ENCODE measurements at places on chromosomes 1 and 21.

- H3K4me1 ChIP-seq, result no peaks in the 10 kb centered on the region
- H3K36me3 ChIP-seq, result no peaks in the 10 kb centered on the region
- no peak for DNase-seq
These were observed 92.0 kb downstream of the USH2A start for GRCh38 chr1:216331211-216331610.

DNA sequence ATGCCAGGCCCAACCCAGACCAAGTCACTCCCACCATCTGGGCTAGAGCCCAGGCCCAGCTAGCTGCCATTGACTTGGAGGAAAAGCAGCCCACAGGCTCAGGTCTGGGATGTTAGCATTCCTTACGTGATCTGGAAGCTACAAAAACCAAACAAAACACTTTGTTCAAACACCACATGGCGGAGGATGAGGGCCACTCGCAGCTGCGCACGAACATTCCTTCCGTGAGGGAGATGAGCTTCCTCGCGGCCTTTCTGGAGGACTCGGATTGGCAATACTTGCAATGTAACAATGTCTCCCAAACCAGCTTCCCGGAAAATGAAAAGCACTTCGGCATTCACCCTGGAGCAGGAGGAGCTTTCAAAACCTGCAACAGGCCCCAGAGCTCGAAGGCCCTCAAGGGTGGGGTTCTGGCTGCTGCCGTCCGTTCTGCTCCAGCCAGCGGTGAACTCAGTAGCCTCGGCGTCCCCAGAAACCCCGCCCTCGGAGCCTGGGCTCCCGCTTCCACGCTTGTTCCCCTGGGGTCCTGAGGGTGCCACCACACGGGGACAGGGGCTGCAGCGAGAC lies 40.5 kb downstream of the COL6A1 start:
- no peak overlapping the region for H3K27ac ChIP-seq
- H3K4me1 ChIP-seq, result no peaks in the 10 kb centered on the region
- no peak overlapping the region for H3K4me3 ChIP-seq
- no peak for DNase-seq

- H3K27ac ChIP-seq, result no peak overlapping the region
- H3K27me3 ChIP-seq, result peaks cover 2% of the 10 kb centered on the region
- no peaks in the 10 kb centered on the region for H3K4me1 ChIP-seq
- no peak overlapping the region for H3K4me3 ChIP-seq
- no peaks in the 10 kb centered on the region for H3K36me3 ChIP-seq
These were observed 147.7 kb downstream of the DMRTA2 start for GRCh38 chr1:50275566-50275965.

DNA sequence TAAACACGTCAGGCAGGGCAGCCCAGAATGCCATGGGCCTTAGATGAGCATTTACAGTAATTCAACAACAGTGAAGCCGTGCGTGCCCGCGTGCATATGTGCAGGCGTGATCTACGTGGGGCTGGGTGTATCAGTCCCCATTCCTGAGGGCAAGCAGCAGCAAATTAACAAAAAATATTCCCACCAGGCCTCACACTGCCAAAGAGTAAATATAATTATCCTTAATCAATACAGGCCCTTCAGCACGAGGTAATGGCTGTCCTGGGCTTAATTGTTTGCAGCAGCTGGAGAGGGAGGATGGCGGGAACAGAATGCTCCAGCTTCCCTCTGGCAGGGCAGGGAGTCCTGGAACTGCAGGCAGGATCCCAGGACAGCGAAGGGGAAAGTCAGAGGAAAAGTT lies 91.8 kb downstream of the DDX20 start:
- no peaks in the 10 kb centered on the region for H3K36me3 ChIP-seq
- no peak overlapping the region for H3K4me3 ChIP-seq
- DNase-seq, result no peak
- H3K27me3 ChIP-seq, result peaks cover 7% of the 10 kb centered on the region
- no peaks in the 10 kb centered on the region for H3K4me1 ChIP-seq

Data from thymus (tissue), 14 donors.